Stimulated activated CD4-positive, alpha-beta T cell treated with anti-CD3 and anti-CD28 coated beads, Interleukin-2, amount 100 ng/mL, for 4 hours (primary cell): ENCODE measurements at places on chromosomes 5 and 9.

DNA sequence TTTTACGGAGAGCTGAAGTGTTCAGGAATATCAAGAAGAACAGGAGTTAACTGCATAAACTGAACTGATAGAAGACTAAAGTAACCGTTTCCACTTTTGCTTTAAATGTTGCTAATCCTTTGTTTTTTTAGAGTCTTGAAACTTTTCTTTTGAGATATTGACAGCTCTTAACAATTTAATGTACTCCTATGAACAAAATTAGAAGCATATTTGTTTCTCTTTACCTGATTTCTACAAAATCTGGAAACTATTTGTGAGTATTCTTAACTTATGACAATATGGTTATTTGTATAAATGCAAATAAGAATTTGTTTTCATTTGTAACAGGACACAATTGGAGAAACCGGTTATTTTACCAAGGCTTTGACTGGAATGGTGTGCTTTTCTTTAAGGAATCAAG, 89.5 kb upstream of the FAM120A start:
- DNase-seq, result no peak

- DNase-seq, result no peak
Observed at GRCh38 chr5:9168791-9169556, 376.9 kb downstream of the SEMA5A start.

DNA sequence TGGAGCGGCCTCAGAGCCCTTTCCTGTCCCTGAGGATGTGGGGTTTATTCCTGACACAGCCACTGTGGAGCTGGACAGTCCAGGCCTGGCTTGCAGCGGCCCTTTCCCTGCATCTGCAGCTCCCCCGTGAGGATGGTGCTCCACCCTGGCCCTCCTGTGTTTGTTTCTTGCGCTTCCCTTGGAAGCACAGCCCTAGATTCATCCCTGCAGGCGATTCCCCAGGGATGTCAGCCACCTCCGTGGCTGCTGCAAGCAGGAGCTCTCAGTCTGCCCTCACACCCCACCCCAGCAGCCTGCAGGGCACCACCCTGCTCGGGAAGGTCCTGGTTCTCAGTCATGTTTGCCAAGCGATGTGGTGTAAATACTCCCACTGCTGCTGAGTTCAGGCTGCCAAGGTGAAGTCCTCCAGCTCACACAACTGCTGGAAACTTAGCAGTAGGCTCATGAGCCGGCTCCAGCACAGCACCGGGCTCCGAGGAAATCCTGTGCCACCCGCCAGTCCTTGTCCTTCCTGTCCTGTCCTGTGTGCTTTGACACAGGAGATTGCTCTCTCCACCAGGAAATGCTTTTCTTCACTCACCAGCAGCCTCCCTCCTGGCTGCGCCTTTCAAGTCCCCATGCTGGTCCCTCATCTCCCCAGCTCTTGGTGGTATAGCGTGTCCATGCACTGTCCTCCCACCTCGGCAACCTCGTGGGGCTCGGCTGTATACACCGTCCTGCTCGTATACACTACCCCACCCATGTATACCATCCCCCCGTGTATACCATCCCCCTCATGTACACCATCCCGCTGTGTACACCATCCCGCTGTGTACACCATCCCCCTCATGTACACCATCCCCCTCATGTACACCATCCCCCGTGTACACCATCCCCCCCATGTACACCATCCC, 16.2 kb downstream of the ROPN1L start:
- DNase-seq, result no peak

DNA sequence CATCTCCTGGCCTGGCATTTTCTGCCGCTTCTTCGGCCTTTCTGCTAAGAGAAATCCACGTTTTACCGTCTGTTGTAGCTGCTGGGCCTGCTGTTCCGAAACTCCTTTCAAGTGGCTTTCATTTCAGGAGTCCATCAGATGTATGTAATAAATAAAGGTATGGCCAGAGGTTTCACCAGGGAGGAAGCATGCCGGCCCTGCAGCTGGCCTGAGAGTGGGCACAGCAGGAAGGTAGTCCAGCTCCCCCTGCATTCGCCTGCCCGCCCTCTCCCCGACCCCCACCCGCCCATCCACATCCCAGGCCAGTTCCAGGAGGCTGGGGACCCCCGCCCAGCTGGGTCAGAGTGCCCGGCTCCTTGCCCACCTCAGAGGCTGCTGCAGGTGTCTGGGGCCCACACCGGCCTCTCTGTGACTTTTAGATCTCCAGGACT, 46.4 kb upstream of the EXOC3 start:
- DNase-seq, result no peak

DNA sequence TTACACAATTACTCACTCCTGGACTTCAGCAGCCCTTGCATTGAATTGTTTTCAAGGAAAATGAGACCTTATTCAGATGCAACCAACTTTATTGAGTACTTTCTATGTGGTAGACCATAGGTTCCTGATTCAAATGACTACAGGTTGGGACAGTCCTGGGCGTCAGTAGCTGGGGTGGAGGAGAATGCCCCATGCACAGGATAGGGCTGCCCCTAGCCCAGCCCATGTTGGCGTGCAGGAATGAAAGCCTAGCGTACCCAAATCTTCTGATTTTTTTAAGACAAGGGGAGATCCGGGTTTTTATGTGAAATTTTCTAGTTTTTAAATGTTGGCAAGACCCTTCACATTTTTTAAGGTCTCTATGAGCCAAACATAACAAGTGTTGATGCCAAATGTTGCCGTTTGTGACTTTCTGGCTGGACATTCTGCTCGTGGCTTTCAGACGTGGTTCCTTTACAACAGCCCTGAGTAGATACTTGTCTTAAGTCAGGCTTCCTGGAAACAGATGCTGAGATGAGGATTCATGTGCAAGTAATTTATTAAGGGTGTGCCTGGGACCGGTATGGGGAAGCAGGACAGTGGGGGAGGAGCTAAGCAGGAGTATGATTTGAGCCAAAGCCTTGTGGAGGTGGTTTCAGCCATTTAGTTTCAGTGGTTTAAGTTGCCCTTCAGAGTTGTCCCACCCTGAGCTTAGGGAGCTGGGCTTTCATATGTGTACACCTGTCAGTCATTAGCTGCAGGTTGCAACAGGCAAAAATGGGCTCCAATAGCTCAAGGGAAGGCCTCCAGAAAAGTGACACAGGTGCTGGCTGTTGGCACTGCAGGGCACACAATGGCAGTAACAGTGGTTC, 154.1 kb downstream of the NTRK2 start:
- no peak for DNase-seq

DNA sequence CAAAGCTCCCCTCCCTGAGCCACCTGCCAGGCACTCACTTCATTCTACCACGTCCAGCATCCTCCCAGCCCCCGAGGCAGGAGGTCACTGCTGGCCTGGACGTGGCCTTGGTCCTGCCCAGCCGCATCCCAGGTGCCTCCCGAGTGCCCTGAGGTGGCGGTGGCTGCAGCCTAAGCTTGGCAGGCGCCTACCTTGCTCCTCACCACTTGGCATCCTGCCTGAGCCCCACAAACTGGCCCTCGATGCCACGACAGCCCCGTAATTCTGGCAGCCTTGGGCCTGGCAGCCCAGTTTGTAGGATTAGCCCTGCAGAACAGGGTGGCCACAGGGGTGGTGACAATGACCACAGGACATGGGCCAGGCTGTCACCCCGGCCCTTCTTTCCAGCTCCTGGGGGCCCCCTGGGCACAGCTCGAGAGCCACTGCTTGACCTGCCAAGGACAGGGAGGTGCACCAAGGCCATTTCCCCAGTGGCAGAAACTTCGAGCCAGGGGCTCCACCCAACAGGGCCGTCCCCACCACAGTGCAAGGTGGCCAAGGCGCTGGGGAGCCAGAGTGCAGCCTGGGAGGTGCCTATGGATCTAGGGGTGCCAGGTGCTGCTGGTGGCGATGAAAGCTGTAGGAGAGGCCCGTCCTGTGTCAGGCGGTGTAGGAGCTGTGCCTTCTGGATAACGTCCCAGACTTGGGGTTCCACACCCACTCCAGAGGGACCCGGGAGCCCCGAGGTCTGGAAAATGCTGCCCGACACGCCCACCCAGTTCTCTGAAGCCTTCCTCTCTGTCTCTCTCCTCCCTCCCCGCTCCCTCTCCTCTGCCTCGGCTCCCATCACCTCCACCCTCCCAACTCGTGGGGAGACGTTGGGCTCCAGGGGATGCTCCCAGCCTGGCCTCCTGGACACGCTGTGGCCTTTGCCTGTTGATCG, 18.4 kb downstream of the NKD2 start:
- no peak for DNase-seq

DNA sequence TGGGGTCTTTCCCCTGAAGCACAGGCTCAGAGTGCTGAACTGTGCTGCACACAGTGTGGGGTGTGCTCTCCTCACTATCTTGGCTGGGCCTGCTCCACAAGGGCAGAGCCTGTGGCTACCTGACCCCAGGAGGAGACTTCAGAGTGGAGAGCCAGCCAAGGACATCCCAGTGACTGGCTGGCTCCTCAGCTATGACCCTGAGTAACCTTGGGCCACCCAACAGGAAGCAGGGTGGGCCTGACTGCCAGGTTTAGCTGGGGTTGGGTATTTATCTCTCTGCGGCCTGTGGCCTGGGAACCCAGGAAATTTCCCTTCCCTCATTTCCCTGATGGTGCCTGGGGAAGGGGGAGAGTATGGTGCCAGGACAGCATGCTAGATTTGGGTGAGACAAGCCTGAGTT, 2.1 kb upstream of the EEIG1 start:
- no peak for DNase-seq

- no peak for DNase-seq
Observed at GRCh38 chr9:117936185-117937130, 232.3 kb downstream of the TLR4 start.

DNA sequence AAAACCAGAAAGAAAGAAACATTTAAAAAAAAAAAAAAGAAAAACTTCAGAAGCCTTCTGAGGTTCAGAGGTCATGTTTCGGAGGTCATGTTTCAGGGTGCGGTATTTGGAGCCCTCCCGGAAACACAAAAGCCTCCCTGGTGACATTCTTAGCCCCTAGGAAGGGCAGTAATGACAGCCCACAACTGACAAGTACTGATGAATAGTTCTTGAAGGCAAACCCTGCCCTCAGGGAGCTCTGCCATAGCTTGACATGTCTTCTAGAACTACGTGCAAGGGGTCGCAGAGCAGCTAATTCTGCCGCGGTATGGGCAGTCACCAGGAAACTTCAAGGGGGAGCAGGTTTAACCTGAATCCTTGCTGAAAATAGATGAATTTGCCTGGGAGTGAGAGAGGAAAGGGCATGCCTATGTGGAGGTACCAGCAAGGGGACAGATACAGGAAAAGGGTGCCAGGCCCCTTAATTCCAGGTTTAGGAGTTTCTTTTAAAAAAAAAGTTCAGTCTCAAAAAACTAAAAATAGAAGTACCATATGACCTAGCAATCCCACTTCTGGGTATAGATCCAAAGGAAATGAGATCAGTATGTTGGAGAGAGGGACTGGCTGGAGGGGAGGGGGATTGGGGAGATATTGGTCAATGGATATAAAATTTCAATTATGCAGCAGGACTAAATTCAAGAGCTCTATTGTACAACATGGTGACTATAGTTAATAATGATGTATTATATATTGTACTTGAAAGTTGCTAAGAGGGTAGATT, 98.4 kb downstream of the C9orf152 start:
- DNase-seq, result no peak

DNA sequence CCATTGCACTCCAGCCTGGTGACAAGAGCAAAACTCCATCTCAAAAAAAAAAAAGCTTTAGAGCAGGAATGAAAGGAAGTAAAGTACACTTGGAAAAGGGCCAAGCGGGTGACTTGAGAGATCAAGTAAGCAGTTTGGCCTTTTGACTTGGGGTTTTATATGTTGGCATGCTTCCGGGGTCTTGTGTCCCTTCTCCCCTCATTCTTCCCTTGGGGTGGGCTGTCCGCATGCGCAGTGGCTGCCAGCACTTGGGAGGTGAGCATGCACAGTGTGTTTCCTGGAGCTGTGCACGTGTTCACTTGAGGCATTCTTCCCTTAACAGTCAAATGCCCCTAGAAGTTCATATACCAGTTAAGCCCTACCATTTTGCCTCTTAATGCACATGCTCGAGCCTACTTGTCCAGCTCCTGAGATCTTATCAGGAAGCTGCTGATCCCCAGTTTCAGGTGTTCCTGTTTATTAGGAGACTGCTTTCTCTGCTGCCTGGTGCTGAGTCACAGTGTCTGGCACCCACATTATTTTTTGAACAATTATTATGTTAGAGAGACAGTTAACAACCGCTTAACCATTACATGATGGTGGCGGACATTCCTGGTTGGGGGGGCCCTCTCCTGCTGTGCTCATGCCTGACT, 32.6 kb upstream of the PRRC2B start:
- peak; percentile 13 for DNase-seq
